ENCODE measurements at places on chromosomes 1 and 21. TPM values are rescaled to one million over a fixed set of nuclear protein-coding genes. Genes with fewer than 3 reads are reported as not detected.

GRCh38 chr1:85502625-85503083, 37.7 kb upstream of the DDAH1 start:
- no peak for DNase-seq

DNA sequence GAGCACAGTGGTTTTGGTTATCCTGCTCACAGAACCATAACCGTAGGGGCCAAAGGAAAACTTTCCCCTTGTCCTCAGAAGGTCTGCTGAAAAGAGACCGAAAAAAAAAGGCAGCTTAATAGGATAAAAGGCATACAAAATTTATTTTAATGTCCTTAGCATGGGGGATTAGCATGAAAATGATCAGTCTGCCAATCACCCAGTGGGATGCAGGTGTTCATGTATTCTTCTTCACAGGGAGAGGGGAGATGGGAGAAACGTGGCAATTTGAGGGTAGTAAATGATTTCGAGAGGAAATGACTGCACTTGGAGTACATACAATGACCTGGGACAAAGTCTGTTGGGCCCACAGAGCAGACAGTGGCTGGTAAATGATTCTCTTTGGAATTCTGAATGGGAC, 194.0 kb downstream of the AJAP1 start:
- no peak for DNase-seq

Gene FAM131C
- 0.46 TPM for total RNA-seq

DNA sequence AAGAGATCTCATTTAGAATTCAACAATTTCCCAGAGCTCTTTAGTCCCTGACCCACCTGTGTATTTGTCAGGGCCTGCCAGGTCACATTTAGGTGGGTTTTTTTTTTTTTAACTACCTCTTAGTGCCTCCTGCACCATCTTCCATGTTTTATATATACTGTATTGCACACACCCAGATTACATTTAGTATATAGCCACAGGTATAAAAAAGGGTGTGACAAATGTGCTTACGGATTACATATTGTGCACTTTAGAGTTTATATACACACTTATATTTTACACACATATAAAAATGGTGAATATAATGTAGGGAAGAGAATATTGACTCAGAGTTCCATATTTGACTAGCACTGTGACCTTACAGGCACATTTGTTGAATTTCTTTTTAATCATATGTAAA, 17.4 kb upstream of the LRIG2 start:
- DNase-seq = no peak

DNA sequence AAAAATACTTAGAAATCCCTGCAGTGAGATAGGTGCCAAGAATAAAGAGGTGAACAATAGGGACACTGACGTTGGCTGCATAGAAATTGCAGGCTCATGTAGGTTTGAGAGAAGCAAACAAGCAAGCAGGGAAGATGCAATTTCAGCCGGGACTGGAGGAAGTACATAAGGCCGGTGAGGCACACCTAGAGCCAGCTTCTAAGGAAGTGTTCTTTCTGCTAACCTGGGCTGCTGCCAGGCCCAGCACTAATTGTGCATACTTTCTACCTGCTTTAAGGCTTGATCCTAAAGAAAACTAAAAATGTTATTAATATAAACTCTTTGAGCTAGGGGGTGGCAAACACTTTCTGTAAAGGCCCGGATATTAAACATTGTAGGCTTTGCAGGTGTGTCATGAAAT, 71.0 kb downstream of the LMO4 start:
- DNase-seq = no peak

Gene LRRC3
- total RNA-seq = 3.0 TPM
